ENCODE measurements at places on chromosomes 3 and 15.

- no peak for DNase-seq
Observed at GRCh38 chr15:51870774-51871173, 41.3 kb downstream of the TMOD3 start.

GRCh38 chr15:48367483-48367882, 36.3 kb downstream of the DUT start:
- DNase-seq, result no peak

DNA sequence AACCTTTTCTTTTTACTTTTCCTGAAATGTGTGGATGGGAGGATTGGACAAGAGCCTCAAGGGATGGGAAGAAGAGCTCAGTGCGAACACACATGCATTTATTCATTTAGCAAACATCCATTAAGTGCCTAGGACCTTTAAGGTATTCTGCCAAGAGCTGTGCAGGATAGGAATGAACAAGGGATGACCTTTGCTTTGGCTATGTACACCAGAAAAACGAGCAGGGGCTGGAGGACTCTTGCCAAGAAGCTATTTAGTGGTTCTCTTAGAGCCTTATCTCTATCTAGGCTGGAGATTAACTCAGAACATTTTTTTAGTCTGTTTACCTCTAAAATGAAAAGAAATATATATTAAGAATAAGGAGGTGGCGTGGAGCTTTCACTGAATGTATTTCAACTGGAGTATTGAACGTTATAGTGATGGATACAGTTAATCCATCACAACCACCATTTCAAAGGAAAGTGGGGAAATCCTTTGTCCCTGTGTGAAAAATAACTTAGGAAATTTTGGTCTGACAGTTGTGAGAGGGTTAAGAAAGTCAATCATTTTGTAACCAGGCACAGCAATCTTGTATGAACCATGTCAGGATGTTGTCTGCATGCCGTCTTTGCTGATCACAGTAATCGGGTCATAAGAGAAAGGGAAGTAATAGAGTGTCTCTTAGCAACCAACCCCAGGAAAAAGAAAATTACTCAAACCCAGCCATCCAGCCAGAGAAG, 279.0 kb downstream of the LPP start:
- no peak for DNase-seq

- DNase-seq, result no peak
Observed at GRCh38 chr15:87628311-87628710, 628.2 kb downstream of the NTRK3 start.

GRCh38 chr3:125266971-125267370, 54.4 kb upstream of the SLC12A8 start:
- DNase-seq, result no peak

DNA sequence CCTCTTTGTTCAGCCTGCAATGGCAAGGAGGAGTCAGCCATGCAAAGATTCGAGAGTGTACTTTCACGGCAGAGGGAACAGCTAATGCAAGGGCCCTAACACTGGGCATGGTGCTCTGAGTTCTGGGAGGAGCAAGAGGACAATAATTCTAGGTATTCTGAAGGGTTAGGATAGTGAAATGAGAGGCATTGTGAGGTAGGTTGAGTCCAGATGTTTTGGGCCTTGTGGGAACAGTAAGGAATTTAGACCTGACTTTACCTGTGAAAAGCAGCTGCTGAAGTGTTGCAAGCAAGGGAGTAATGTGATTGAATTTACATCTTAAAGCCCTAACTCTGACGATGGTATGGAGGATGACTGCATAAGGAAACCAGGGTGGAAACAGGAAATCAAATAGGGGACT, 211.6 kb downstream of the CNTN3 start:
- DNase-seq, result no peak

DNA sequence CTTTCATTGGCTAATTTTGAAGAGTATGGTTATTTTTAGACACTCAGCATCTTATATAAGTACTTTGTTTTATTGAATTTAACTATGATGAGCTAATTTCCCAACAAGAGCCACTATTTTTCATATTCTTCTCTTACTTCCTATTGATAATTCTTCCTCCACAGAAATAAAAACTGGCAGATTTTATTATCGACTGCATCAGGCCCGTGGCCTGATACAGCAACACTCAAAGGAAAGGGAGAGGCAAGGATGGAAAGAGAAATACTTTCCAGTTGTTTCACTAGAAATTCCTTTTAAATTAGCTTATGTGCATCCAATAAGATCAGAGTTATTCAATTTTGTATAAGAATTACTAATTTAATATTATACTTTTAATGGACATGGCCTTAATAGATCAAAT, 886.3 kb downstream of the ROBO1 start:
- no peak for DNase-seq

DNA sequence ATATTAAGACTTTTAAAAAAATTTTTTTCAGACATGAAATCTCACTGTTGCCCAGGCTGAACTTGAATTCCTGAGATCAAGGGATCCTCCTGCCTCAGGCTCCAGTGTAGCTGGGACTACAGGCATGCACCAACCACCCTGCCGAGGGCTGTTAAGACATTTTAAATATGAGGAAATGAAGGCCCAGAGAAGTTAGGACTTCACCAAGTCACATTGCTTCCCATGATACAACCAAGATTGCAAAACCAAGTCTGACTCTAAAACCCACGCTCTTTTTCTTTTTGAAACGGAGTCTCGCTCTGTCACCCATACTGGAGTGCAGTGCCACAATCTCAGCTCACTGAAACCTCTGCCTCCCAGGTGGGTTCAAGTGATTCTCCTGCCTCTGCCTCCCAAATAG, 28.0 kb downstream of the PTPN9 start:
- DNase-seq, result no peak

DNA sequence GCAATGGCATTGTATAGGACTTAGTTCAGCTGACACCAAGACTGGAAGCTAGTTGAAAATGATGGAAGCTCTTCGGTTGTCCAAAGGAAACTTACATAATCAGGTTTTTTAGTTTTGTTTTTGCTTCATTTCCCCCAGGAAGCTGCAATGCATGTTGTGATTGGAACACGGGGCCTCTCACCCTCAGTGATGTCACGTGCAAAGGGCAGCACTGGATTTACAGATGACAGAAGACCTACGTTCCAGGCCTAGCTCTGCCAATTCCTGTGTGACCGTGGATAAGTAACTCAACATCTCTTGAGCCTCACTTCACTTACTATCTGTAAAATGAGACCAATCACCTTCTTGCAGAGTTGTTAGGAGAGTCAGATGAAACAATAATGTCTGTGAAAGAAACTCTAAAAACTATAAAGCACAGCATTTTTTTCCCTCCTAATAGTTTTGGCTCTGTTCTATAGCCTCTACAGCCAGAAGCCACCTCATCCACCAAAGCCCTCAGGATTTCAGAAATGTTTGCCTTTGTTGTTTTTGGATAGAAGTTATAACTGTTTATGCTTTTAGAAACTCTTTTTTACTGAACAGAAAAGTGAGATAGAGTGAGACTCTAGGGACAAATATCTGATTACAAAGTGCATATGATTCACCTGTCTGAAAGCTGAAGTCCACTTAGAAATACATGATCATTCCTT, 4.6 kb downstream of the RBSN start:
- no peak for DNase-seq

DNA sequence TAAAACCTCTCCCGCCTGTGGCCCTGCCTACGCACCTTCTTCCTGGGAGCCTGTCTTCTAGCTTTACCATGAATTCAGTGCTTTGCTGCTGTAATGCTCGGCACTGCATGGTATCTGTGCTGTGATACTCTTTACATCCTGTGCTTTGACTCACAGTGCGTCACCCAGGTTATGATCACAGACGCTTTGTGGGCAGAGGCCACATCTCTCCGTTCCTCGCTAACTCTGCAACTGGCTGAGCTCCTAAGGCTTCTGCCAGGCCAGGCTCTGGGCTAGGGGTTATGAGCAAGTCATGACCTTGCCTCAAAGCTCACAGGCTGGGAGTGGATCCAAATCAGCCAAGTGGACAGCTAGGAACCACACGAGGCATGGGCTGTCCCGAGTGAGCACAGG, 23.2 kb downstream of the SPTBN5 start:
- peak; percentile 57 for DNase-seq

GRCh38 chr3:153099131-153099530, 62.9 kb upstream of the RAP2B start:
- no peak for DNase-seq

GRCh38 chr3:5220667-5221431, 33.3 kb downstream of the EDEM1 start:
- no peak for DNase-seq

DNA sequence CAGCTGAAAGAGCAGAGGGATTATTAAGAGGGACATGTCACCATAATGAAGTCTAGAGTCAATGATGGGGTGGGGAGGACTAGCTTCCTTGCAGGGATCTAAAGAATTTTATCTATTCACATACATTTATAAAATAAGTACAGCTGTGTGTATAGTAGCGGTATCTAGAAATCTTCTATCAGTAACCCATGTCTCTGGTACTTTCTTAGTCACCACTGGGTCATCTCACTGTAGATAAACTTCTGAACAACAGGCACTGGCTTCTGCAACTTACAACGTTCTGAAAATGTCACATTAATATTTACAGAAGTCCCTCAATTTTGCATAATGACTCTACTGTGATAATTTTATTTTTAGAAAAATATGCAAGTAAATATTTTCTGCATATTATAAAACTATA, 401.7 kb downstream of the TBC1D5 start:
- DNase-seq, result no peak

DNA sequence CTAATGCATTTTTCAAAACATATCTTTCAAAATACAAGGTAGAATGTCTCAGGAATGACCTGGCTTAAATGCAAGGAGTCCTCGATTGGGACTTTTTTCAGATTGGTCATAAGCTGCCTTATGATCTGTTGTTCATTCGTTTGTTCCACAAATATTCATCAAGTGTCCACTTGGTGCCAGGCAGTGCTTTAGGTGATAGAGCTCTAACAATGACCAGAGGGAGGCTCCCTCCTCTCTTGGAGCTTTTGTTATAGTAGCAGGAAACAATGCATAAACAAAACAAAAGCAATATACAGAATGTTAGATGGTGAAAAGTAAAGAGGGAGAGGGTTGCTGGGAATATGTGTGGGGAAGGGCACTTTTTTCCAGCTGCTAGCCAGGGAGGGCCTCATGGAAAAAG, 156.1 kb downstream of the MCTP2 start:
- no peak for DNase-seq

- no peak for DNase-seq
Observed at GRCh38 chr3:71423151-71423906, 160.2 kb downstream of the FOXP1 start.

- DNase-seq, result no peak
Observed at GRCh38 chr15:80608688-80609087, 86.4 kb upstream of the ABHD17C start.

GRCh38 chr3:174408310-174408709, 450.8 kb upstream of the NAALADL2 start:
- no peak for DNase-seq

DNA sequence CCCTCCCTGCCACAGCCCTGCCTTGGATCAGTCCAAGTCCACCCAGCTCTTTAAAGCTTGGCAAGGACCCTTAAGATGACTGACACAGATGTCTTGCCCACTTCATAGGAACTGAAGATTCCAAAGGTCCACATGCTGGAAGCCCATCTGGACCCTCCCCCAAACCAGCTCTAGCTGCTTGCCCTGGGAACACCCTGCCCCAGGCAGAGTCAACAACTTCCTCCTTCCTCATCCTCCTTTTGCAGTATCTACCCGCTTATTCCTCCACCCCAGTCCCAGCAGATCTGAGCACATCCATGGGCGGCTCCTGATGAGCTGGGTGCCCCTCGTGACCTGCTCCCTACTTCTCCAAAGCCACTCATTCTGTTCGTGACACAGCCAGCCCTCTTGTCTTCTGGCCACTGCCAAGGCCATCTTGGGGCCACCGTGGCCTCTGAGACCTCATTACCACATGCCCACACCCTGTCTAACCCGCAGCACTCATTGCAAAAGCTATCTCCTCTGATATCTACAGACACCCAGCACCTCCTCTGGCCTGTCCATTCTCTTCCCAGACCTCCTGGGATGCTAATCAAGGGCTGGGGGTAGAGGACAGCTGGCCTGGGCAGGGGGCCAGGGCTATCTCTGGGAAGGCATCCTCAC, 2.0 kb upstream of the PFKFB4 start:
- DNase-seq, result no peak

DNA sequence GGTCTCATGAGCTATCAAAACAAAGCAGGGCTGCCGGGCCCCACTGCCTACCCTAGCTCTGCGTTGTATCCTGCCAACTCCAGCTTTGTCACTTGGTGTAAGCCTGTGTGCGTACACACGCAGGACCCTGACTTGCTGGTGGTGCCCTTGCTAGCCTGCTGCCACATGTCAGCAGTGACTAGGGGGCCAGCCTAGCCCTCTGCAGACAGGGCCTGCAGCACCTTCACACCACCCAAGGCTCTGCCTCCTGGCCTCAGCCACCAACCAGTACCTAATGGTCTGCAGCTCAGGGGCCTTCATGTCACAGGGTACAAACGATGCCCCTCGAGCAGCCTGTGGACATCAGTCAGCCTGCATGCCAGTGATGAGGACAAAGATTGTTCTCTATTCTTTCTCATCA, 30.1 kb upstream of the DUSP7 start:
- no peak for DNase-seq

DNA sequence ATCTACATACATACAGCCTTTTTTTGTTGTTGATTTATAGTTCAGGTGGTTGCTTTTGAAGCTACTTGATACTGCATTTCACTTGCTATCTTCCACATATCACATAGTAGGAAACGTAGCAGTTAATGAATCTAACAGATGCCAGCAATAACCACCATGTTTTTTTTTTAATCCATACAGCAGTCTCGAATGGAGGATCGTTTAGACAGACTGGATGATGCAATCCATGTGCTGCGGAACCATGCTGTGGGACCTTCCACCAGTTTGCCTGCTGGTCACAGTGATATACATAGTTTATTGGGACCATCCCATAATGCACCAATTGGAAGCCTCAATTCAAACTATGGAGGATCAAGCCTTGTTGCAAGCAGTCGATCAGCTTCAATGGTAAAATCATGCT, 123.2 kb upstream of the CGNL1 start:
- no peak for DNase-seq

GRCh38 chr15:41281236-41281635, 50.2 kb downstream of the CHP1 start:
- DNase-seq, result no peak

GRCh38 chr15:84836844-84837243, 19.7 kb downstream of the ALPK3 start:
- no peak for DNase-seq

GRCh38 chr15:96097661-96098060, 232.8 kb upstream of the NR2F2 start:
- DNase-seq, result no peak

DNA sequence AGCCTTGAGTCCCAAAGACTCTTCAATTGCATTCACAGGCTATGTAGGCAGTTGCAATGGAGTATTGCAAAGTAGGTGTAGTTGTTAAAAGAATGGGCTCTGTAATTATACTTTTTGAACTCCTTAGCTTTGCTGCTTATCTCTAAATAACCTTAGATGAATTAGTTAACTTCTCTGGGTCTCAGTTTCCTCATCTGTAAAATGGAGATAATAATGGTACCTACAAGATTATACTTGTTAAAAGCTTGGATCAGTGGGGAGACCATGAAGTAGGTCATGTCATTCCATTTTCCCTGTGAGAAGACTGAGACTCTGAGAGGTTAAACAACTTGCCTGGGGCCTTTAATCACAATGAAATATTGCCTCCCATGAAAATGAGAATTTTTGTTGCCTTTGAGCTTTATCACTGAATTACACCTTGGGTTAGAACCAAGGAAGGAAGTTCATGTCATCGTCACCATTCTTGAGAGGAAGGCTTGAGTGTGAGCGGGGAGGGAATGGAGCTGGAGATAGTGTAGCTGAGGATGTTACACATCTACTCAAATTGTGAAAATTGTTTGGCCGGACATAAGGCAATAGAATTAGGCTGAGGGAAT, 38.1 kb downstream of the CTDSPL start:
- no peak for DNase-seq

- DNase-seq, result no peak
Observed at GRCh38 chr3:180875124-180875698, 37.3 kb upstream of the FXR1 start.

All from stimulated activated CD4-positive, alpha-beta T cell treated with anti-CD3 and anti-CD28 coated beads, Interleukin-2, amount 100 ng/mL, for 48 hours (primary cell).